ENCODE measurements at places on chromosomes 6 and 20.

DNA sequence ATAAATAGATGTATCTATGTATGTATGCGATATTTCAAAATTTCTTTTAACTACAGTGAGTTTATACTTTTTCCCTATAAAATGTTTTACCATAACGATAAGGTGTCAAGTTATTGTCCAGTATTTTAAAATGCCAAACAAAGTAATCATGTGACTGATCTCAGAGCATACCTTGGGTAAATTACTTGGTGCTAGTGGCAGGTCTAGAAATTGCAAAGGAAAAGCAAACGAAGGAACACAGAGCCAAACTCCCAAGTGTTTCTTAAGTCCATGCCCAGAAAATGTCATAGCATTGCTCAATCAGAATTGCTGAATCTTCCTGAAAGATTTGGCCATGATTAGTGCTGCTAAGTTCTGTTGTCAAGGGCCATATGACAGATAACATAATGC is 77.5 kb downstream of the CAP2 start:
- H3K4me1 ChIP-seq = no peaks in the 10 kb centered on the region
- DNase-seq = no peak
- H3K36me3 ChIP-seq = peaks cover 4% of the 10 kb centered on the region
- no peak overlapping the region for H3K27ac ChIP-seq

- H3K4me1 ChIP-seq = peaks cover 30% of the 10 kb centered on the region
- H3K27me3 ChIP-seq = no peaks in the 10 kb centered on the region
- no peak overlapping the region for H3K4me3 ChIP-seq
- H3K27ac ChIP-seq = no peak overlapping the region
- DNase-seq = no peak
Observed at GRCh38 chr6:11275598-11275997, 43.1 kb upstream of the NEDD9 start.

- peak within 1 kb of the TSS; percentile 51 for H3K4me3 ChIP-seq
- H3K27ac ChIP-seq = no peak within 1 kb of the TSS
- H3K36me3 ChIP-seq = no peaks in the 10 kb centered on the region
Observed at GRCh38 chr6:151493804-151494234, at the start of gene CCDC170. CCDC170 (plus strand) TSS chr6:151494017; CDS start chr6:151494129, 112 bp downstream.

- no peak overlapping the region for H3K4me3 ChIP-seq
- no peak overlapping the region for H3K27ac ChIP-seq
- no peak for DNase-seq
- H3K36me3 ChIP-seq = no peaks in the 10 kb centered on the region
- peaks cover 27% of the 10 kb centered on the region for H3K4me1 ChIP-seq
- no peaks in the 10 kb centered on the region for H3K27me3 ChIP-seq
Observed at GRCh38 chr6:44000164-44000842, 126.9 kb downstream of the MRPL14 start.

DNA sequence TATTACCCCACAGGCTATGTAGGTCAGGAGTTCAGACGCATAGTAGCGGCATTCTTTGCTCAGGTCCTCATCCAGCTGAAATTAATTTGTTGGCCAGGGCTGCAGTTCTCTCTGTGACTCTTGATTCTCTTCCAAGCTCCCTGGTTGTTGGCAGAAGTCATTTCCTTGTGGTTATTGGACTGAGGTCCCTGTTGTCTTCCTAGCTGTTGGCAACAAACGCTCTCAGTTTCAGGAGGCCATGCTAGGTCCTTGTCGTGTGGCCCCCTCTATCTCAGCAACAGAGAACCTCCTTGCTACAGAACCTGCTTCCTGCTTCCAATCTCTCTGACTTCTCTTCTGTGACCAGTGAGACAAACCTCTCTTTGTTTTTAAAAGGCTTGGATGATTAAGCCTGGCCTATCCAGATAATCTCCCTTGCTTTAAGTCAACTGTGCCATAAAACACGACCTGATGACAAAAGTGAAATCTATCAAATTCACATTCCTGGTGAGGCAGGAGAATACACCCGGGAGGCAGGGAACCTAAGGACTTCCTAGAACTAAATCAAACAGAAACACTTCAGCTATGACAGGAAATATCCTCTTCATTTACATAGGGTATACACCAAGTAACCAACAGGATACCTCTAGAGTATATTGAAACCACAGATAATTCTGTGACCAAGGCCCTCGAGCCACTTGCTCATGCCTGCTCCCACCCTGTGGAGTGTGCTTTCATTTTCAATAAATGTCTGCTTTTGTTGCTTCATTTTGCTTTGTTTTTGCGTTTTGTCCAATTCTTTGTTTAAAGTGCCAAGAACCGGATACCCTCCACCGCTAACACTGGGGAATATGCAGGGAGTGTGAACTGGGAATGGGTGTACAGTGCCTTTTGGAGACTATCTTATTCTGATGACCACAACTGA is 196.0 kb downstream of the BTBD3 start:
- H3K27me3 ChIP-seq = no peaks in the 10 kb centered on the region
- H3K27ac ChIP-seq = no peak overlapping the region
- H3K4me3 ChIP-seq = no peak overlapping the region
